ENCODE measurements at places on chromosomes 6 and 20. TPM values are rescaled to one million over a fixed set of nuclear protein-coding genes. Genes with fewer than 3 reads are reported as not detected.
A peak's percentile ranks its signal among the peaks of the same experiment; 100 is the strongest.

EEF1A2 gene
- not detected for total RNA-seq

SLC39A7 gene
- 45.0 TPM for total RNA-seq

EIF2S2 gene
- total RNA-seq, result 31.0 TPM

PRDM13 gene
- total RNA-seq, result not detected

UST gene
- 1.1 TPM for total RNA-seq

CBLN4 gene
- total RNA-seq, result 0.47 TPM

RWDD1 gene
- 7.3 TPM for total RNA-seq

NKX2-4 gene
- total RNA-seq, result not detected

DNA sequence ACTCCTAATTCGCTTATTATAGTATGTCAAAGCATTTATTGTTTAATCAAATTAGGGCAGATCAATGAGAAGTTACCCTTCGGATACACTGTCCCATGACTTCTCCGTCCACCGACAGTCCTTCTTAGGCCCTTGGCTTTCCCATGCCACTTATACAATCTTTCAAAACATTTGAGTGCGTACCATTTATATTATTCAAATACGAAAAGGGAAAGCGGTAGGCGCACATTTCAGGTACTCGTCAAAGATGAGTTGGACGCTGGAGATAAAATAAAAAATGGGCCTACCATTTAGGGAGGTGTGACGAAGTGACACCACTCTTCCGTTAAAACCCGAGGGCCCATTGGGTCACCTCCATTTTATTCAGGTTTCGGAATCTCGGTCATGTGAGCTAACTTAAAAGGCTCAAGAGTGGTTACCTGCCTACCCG, 542 bp upstream of the AFG1L start:
- no peak for DNase-seq

GRCh38 chr6:123564361-123564760, 72.4 kb downstream of the TRDN start:
- DNase-seq, result no peak

- no peak for DNase-seq
These were observed 35.0 kb downstream of the FAM50B start for GRCh38 chr6:3884007-3884745.

DNA sequence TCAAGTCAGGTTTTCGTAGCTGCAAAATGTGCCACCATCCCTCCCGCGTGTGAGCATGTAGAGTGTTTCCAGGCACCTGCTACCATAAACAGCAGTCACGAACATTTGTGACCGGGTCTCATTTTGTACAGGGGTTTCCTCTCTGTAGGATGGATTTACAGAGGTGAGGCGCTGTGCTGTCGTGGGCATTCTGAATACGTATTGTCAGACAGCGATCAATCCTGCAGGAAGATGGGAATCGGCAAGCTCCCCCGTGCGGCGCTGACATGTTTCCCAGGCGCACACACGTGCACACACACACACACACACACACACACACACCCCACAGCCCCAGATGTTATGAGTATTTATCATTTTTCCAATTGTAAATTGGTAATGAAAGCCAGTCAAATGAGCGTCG, 15.8 kb downstream of the ANKRD60 start:
- DNase-seq, result no peak

DNA sequence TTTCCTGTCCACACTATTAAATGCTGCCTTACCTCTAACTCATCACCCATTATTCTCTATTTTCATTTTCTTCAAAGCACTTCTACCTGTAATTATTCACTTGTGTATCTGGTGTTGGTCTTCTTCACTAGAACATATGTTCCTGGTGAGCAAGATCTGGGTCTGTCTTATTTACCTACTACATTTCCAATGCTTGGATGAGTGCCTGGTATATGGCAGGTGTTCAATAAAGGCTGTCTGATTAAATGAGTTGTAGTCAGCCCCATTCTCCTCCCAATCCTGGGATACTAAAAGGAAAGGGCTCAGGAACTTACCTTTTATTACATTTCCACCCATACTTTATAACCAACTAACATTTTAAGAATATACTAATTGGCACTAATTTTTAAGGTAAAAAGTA, 61.0 kb downstream of the CEP162 start:
- no peak for DNase-seq

DNA sequence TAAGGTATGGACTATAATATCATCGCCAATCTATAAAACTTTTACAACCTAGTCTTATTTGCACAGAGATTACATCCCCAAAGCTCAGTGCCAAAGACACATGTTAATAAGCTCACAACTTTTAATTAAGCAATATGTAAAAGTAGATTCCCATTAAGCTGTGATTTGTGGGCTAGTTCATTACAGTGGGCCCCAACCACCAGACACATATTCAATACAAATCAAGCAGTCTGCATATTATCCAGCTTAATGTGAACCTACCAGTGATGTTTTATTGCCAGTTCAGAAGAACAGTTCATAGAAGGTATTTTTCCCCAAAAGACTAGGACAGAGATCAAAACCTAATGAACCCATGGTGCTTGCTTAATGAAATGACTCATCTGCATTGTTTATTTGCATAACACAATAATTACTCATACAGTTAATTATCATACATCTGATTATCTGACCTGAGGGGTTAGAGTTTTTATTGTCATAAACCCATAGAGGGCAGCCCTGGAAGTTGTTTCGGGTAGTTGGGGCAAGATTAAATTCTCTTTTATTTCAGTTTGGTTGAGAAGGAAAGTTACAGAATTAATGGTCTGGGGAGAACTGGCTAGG, 831.0 kb downstream of the TFAP2A start:
- DNase-seq, result no peak

GRCh38 chr6:149711711-149712110, 6.2 kb downstream of the LATS1 start:
- no peak for DNase-seq

- DNase-seq, result peak; percentile 67
These were observed 903 bp downstream of the CNKSR3 start for GRCh38 chr6:154509421-154510143.

DNA sequence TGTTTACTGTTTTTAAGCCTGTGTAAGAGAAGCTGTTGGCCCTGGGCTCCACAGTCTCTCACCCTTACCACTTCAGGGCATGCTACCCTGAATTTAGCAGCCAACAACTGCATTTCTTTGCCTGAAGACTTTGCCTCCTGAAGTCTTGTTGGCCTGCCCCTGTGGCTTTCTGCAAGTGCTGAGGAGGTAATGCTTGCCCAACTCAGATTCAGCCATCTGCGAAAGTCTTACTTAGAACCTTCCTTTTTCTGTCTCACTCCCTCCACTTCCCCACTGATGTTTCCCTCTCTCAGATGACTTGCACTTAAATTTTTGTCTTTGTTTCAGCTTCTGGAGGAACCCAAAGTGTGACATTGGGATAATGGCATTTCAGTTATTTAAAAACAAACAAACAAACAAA, 11.8 kb upstream of the IBTK start:
- DNase-seq, result no peak

DNA sequence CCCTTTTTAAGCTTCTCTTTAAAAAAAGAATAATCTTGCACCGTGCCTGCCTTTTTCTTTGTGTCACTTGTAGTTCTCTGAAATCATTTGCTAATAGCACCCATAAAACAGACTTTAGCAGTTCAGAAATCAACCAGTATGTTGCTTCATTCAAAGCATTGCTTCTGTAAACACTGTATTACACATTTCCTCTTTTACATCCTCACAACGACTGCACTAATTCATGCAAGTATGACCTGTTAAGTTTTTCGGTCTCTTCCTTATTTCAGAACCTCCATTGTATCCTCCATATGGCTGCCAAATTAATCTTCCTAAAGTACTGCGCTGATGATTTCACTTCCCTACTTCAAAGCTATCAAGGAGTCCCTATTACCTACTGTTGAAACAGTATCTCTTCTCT, 142.9 kb upstream of the RNF217 start:
- DNase-seq, result no peak

DNA sequence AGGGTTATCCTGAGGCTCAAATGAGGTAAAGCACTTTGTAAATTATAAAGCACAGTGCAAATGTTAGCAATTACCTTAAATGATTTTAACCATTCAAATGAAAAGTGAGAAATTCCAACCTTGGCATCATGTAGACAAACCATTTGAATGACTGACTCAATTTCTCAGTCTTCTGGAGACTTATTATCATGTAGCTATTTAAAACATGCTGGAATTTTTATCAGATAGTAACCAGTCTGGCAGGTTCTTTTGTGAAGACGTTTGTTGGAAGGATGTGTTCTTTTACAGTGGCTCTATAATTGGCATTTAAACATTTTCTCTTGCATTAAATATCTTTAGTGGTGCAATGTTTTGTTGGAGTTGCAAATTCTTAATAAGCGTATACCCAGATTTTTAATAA, 386.6 kb downstream of the NKAIN2 start:
- DNase-seq, result no peak

GRCh38 chr20:48661575-48662455, 166.0 kb downstream of the PREX1 start:
- no peak for DNase-seq

- DNase-seq, result no peak
These were observed 6.3 kb downstream of the MAPK14 start for GRCh38 chr6:36033935-36034334.

DNA sequence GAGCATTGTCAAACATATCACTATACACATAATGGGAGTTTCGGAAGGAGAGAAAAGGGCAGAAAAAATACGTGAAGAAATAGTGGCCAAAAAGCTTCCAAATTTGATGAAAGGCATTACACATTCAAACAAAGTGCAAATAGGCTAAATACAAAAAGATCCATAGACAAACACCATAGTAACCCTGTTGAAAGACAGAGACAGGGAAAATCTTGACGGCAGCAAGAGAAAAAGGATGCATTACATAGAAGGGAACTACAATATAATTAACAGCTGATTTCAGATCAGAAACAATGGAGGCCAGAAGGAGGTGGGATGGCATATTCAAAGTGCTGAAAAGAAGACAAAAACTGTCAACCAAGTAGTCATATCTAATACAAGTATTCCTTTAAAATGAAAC, 170.8 kb downstream of the MRPL14 start:
- peak; percentile 1 for DNase-seq

GRCh38 chr6:158661156-158661685, 11.4 kb downstream of the SYTL3 start:
- no peak for DNase-seq

DNA sequence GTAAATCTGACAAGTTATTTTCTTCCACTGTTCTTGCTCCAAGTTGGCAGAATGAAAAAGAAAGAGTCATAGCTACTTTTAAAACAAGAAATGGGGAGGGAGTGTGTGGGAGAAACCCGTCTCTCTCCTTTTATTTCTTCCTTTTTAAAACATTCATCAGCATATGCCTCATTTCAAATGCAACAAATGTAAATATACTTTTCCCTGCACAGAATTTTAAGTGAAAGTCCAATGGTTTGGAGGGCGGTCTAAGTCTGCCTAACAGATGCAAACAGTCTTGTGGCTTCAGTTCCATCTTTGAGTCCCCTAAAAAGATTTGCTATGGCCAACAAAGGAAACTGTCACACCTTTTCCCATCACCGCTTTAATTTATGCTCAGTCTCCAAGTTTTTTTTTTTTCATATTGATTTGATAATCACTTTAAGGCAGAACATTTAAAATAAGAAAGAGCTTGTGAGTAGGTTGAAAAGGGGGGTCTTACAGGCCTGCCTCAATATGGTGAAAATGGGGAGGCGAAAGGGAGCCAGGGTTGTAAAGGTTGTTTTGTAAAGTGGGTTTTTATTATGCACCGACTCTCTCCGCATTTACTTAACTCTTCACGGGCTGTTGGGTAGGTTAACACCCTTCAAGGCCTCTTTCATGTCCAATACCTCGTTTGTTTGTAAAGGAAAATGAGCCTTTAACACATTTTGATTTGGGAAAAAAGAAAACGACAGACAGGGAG, 4.6 kb downstream of the TFAP2D start:
- no peak for DNase-seq

DNA sequence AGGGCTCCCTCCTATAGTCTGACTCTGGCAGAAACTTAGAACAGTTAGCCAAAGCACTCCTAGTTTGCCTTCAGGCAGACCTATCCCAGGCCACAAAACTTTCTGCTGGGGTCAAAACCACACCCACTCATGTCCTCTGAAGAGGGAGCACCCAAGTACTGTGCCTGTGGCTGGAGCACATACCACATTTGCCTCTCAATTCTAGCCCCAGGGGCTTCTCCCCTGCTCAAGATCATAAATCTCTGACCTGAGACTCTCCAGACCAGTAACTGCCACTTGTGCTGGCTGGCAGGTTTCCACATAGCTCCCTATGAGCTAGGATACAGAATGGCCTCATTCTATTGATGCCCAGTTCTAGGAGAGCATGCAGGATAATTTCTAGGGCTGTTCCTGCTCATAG, 781.0 kb downstream of the EYS start:
- no peak for DNase-seq

GRCh38 chr20:15742087-15742486, 831.2 kb downstream of the KIF16B start:
- no peak for DNase-seq

DNA sequence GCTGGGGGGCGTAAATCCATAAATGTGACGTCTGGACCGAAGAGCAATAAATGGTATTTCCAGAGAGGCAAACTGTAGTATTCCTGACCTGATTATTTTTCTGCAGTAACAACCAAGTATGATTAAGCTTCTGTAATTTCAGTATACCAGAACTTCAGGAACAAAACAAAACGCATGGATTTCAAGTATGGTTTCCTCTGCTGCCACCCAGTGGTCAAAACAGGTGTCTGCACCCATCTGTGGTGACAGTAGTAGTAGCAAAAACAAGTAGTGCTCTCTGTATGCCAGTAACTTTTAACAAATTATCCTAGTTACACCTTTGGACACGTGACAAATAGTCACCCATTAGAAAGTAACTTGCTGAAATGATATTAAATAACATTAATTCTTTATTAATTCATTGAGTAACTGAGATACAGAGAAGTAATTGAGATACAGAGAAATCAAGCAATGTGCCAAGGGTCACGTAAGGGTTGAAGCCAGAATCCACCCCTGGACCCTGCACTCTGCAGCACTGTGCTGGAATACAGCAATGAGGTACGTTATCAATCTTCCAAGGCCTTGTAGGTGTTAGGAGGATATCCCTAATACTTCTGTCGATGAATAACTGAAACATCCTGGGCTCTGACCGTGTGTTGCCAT, 7.9 kb downstream of the CALHM4 start:
- DNase-seq, result peak; percentile 75

GRCh38 chr20:6784210-6784631, 16.7 kb downstream of the BMP2 start:
- no peak for DNase-seq

- DNase-seq, result peak; percentile 53
These were observed 698 bp downstream of the FAM210B start for GRCh38 chr20:56359212-56360132.

DNA sequence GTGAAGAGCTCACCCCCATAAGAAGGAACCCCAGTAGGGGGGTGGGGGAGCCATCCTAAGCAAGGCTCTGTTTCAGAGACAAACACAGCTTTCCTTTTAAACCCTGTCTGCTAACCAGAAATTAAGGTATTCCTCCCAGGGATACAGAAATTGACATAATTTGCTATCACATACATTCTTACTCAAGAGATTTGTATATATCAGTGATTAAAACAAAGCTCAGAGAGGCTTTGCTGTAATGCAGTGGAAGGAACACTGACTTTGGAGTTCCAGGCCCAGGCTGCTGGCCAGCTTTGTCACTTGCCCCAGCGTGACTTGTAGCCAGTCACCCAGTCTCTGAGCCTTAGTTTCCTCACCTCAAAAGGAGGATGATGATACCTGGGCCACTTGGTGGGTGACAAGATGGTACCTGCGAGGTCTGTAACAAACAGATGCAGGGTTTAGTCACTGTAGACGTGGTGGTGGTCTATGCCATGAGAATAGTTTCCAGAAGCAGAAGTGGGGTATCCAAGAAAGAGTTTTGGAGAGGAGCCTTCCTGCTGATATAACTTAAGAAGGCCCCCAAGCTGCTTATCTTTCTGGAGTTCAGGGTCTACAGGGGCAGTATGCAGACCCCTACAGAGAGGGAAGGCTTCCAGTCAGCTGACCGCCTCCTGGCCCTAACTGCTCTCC, 3.2 kb upstream of the FOXF2 start:
- no peak for DNase-seq

All from liver (tissue), 10 donors.